ENCODE measurements at places on chromosomes 1 and 21.

DNA sequence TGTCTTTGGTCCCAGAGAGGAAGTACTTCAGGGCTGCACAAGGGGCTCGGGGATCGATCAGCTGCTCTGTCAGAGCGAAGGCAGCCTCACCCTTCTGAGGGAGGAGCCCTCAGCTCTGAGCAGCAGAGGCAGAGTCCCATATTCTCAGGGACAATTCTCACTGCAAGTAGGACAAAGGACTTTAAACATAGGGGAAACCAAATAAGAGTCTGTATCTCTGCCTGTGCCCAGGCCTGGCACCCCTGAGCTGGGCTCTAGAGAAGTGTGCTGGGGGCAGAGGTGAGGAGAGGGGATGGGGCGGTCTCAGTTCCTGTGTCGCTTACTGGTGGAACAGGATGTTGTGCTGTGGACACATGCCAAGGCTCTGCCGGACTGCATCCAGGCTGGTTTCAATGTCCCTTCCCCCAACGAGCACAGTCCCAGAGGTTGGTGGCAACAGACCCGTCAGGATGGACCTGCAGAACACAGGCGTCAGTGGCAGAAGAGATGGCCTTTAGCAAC lies 76.6 kb downstream of the ABCA4 start:
- DNase-seq = peak; percentile 55

DNA sequence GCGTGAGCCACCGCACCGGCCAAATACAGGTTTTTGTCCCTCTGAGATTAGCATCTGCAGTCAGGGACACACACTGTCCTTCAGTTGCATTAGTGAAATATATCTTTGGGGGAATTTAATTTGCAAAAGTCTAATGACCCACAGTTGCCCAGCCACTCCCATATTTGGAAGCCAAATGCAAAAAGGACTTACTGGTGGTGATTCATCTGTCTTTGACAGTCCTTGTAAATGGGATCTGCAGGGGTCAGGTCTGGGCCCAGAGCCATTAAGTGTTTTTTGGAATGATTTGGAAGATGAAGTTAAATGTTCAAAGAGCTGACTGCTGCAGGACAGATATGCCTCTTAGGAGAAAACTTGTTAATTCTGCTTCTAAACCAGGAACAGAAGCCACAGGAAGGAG lies 44.6 kb upstream of the DNASE2B start:
- no peak for DNase-seq

DNA sequence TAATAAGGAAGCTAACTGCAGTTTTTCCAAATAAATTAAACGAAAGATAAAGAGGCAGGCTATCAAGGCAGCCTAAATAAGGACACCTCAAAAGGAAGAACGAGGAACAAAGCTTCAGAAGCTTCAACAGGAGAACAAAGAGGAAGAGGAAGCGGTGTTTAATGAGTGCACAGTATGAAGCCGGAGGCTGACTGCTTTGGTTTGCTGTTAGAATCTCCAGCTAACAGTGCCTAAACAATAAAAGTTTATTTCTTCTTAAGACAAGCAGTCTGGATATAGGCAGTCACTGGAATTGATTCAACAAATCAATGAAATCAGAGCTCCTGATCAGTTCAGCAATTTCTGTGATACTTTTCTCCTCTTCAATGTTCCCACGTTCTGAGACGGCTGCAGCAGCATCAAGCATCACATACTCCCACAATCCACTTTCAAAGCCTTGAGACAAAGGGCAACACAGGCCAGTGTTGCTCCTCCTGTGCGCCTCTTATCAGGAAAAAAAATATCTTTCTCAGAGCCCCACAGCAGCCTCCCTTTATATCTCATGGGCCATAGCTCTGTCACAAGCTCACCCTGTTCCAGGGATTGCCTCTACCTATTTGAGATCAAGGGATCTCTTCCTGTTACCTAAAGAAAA lies 365.6 kb upstream of the ST6GALNAC5 start:
- DNase-seq = peak; percentile 61

DNA sequence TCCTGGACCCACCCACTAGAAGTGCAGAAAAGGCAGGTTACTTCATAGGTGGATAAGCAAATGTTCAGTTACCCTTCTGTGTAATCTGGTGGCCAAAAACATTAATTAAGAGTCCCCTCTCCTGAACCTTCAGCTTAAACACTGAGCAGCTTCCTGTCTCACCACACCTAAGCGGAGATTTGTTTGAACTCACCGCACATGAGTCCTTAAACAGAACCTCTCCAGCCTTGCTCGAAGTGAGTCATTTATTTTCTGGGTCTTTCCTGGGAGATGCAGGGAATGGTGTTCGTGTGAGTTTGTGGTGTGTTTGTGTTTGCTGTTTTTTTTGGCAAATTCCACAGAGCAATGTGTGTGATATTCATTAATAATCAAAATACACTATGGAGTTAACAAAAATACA lies 7.6 kb upstream of the FNBP1L start:
- DNase-seq = no peak

GRCh38 chr1:240314845-240315801 lies 223.4 kb downstream of the FMN2 start:
- no peak for DNase-seq

- DNase-seq = no peak
These were observed 81.2 kb upstream of the COA6 start for GRCh38 chr1:234292011-234292410.

DNA sequence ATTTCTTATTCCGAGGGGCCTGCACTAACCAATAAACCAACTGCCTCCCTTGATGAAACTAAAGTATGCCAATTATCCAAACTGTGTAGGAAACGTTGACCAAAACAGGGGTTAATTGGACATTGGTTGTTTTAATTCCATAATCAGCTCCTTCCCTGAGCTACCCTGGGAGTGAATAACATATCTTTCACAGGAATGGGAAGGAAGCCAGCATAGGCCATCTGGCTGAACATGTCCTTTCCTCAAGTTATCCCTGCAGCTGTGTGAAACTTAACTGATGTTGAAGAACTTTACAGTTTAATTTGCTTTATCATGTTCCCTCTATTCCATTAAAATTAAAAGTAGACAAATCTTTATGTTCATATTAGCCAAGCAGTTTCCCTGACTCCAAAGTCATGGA lies 75.4 kb downstream of the NRIP1 start:
- no peak for DNase-seq

DNA sequence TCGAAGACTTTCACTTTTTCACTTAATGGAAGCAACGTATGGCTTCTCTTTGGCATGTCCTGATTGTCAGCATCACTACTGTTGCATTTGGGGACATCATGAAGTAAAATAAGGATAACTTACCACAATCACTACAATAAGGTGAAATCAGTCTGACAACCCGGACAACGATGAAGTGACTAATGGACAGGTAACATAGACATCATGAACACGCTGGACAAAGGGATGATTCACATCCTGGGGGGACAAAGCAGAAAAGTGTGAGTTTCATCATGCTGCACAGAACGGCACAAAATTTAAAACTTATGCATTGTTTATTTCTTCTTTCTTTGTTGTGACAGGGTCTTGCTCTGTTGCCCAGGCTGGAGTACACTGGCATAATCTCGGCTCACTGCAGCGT lies 53.9 kb downstream of the FH start:
- no peak for DNase-seq

GRCh38 chr1:244174922-244175521 lies 123.9 kb downstream of the ZBTB18 start:
- DNase-seq = no peak

DNA sequence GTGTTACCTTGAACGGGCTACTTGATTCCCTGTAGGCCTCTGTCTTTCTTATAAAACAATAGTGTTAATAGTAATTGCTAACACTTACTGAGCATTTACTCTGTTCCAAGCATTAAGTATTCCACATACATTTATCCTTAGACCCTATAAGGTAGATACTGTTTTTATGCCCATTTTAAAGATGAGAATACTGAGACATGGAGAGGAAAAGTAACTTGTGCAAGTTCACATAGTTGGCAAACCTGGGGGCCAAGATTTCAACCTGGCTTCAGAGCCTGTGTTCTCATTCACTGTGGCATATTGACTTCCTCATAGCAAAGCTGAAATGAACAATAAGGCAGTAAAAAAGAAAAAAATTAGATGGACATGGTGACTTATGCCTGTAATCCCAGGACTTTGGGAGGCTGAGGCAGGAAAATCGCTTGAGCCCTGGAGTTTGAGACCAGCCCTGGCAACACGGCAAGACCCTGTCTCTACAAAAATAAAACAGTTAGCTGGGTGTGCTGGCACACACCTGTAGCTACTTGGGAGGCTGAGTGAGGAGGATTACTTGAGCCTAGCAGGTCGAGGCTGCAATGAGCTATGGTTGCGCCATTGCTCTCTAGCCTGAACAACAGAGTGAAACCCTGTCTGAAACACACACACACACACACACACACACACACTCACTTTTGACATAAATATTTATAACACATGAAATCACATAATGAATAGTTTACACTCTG lies 19.6 kb upstream of the HMGN2 start:
- DNase-seq = no peak

DNA sequence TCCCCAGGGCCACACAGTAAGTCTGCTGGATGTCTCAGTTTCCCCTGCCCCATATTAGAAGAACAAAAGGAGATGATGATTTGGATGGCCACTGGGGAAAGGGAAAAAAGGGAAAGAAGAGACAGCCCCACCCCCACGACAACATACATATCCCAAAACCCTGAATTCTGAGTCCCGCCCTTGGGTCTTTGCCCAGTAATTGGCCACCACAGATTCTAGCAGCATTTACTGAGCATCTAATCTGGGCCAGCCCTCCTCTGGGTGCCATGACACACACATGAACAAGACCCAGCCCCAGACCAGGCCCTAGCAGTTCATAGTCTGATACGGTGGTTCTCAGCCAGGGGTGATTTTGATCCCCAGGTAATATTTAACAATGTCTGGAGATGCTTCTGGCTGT lies 5.2 kb upstream of the TTC4 start:
- no peak for DNase-seq

GRCh38 chr1:67575861-67576260 lies 109.1 kb upstream of the GADD45A start:
- DNase-seq = no peak

DNA sequence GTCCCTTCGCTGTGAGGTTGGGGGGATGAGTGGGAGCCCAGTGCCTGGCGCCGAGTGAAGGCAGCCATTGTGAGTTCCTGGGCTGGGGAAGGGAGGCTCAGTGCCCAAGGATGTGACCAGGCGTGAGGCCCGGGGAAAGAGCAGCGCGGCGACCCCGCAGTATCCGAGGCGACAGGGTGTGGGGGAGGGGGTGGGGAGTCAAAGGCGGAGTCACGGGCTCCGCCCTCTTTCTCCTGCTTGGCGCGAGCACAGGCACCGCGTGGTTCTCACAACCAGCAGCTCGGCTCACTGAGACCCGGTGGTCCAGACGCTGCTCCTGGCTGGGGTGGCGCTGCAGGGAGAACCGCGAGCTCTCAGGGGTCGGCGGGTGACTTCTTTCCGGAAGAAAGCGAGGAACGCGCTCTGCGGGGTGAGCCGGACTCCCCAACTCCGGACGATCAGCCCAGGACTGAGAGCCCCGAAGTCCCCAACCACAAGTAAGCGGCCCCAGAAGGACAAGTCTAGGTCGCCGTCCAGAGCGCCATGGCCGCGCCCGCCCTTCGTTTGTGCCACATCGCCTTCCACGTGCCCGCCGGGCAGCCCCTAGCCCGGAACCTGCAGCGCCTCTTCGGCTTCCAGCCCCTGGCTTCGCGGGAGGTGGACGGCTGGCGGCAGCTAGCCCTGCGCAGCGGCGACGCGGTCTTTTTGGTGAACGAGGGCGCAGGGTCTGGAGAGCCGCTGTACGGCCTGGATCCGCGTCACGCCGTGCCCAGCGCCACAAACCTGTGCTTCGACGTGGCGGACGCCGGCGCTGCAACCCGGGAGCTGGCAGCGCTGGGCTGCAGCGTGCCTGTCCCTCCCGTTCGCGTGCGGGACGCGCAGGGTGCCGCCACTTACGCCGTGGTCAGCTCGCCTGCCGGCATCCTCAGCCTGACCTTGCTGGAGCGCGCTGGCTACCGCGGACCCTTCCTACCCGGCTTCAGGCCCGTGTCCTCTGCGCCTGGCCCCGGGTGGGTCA lies at the start of gene HPDL:
HPDL (plus strand) TSS at position 269 of the 997 bp plus-strand sequence; CDS start at position 523, 254 bp downstream.
- DNase-seq = peak; percentile 94

- no peak for DNase-seq
These were observed 14.3 kb upstream of the KCNK1 start for GRCh38 chr1:233599542-233600073.

- DNase-seq = no peak
These were observed 68.1 kb downstream of the RHOU start for GRCh38 chr1:228803421-228803820.

DNA sequence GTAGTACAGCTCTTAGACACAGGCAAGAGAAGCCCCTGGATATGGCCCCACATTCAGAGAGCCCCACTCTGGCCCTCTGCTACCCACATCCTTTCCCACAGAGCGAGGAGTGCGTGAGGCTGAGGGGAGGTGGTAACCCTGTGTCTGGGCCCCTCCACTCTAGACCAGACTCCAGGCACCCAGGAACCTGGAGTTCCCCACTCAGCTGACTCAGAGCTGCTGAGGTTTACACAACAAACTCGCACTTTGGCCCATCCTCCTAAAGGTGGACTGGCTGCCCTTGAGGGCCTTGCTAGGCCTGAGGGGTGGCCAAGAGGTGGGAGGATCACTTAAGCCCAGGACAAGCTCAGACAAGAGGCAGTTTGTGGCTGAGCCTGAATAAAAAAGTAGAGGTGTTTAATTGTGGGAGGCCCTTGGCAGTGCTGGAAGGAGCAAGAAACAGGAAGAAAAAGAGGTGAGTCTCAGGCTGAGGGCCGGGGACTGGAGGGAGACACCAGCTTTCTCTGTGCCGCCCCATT lies 10.7 kb downstream of the MR1 start:
- DNase-seq = no peak

DNA sequence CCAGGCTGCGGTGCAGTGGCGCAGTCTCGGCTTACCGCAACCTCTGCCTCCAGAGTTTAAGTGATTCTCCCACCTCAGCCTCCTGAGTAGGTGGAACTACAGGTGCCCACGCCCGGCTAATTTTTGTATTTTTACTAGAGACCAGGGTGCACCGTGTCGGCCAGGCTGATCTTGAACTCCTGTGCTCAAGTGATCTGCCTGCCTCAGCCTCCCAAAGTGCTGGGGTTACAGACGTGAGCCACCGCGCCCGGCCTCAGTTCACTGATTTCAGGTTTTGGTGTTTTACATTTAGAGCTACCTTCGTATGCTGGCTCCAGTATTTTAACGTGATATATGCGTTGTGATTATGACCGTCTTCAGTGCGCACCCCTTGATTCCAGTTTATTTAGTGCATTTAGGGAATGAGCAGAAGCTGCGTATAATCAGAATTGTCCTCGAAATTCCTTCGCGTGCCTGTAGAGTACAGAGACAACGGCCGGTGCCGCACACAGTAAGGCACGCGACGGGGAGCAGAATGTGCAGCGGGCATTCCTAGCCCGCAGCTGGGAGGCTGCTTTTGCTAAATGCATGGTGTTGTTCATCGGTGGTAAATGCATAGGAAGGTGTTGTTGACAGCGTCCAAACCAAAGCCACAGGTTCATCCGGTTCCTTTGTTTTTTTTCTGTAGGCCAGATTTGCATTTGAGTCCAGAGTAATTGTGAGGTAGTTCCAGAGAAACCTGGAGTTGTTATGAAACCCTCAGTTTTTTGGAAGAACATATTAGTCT lies 48.9 kb upstream of the DIP2A start:
- DNase-seq = no peak

GRCh38 chr1:187300081-187300480 lies 471.3 kb downstream of the PLA2G4A start:
- DNase-seq = no peak
